ENCODE measurements at places on chromosomes 4 and X. TPM values are rescaled to one million over a fixed set of nuclear protein-coding genes. Genes with fewer than 3 reads are reported as not detected.

Gene BMPR1B
- total RNA-seq: 9.7 TPM

DNA sequence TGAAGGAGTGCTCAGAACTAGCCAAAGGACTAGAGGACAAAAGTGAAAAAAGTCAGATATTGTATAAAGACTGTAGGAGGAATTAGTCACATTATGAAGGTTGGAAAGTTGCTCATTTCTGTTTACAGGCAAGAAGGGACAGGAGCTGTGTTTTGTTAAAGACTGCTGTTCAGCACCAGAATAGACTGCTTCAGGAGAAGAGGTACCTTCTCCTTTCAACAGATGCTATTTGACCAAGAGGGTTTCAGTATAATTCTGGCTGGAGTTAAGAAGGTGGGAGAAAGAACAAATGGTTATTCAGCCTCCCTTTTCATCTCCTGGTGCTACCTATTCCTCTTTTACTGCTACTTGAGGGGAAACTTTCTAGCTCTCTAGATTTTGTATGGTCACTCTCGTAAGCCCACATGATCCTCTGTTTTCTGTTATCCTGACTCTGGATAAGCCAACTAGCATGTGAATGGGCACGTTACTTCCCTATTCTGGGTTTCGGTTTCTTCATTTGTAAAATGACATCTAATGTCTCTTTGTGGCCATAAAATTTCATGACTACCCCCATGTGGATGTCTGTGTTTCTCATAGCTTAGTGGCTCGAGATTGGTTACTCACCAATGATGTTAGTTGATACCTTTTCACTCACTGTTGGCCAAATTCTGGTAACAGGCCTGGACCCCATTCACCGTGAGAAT lies 68.9 kb downstream of the SH2D1A start:
- no peak for DNase-seq

- DNase-seq: no peak
Measured at GRCh38 chr4:57042711-57043169, 64.0 kb downstream of the POLR2B start.

DNA sequence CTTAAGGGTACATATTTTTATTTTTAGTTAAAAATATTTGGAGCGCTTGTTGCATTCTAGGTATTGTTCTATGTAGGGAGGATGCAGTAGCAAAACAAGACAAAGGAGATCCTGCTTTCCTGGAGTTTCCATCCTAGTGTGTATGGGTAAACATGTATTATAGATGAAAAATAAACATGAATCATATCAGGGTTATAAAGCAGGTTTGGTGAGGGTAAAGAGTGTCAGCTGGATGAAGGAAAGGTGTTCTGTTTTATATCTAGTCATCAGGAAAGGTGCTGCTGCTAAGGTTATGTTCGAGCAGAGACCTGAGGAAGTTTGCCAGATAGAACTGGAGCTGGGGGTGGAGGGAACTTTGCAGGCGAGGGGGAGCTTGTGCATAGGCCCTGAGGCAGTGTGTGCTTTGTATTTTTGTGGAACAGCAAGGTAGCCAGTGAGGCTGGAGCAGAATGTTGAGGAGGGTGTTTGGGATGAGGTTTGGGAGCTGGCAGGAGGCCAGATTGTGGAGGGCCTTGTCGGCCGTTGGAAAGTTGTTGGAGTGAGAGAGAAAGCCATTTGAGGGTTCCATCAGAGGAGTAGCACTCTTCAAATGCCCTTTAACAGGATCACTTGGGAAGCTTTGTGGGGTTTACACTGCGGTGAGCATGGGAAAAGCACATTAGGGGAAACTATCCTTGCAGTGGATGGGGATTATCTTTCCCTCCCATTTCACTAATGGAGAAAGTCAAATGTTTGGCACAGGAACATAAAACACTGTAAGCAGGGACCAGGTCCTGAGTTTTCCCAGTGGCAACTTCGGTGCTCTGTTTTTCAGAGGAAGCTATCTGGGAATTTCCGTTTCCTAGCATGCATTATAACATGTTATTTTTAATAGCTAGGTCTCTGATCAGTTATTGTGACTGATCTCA lies 35.9 kb downstream of the AFF1 start:
- DNase-seq: no peak

Gene TMEM165
- total RNA-seq: 98.8 TPM

GRCh38 chr4:156473151-156473550 lies 498.4 kb downstream of the PDGFC start:
- no peak for DNase-seq

GRCh38 chr4:14130551-14130950 lies 503.0 kb upstream of the BOD1L1 start:
- no peak for DNase-seq

- no peak for DNase-seq
Measured at GRCh38 chr4:145912376-145912775, 26.2 kb downstream of the ZNF827 start.
